ENCODE measurements at places on chromosomes 6 and 20. TPM values are rescaled to one million over a fixed set of nuclear protein-coding genes. Genes with fewer than 3 reads are reported as not detected.

- H3K27ac ChIP-seq = no peak overlapping the region
- DNase-seq = no peak
- H3K4me1 ChIP-seq = no peaks in the 10 kb centered on the region
- H3K27me3 ChIP-seq = peaks cover 39% of the 10 kb centered on the region
- H3K4me3 ChIP-seq = no peak overlapping the region
Measured at GRCh38 chr20:60092729-60093128, 134.5 kb downstream of the CDH26 start.

GRCh38 chr6:43427406-43428111 is at the start of gene ABCC10:
Gene ABCC10 (plus strand): TSS chr6:43427541. CDS start chr6:43427979, 438 bp downstream.
- DNase-seq = peak; percentile 96
- H3K27me3 ChIP-seq = no peaks in the 10 kb centered on the region
- peak within 1 kb of the TSS; percentile 89 for H3K27ac ChIP-seq
- H3K4me1 ChIP-seq = peaks cover 33% of the 10 kb centered on the region

DNA sequence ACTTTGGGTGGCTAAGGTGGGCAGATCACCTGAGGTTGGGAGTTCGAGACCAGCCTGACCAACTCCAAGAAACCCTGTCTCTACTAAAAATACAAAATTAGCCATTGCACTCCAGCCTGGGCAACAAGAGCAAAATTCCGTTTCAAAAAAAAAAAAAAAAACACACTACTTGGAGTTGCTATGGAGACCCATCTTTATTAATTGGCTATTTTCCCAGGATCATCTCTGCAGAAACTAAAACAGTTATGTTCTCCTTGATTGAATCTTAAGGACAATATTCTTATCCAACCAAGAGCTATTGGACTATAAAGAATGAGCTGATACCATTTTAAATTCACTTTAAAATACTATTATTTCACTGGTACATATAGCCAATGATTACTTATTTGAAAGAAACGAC is 14.7 kb downstream of the AKIRIN2 start:
- H3K4me3 ChIP-seq = no peak overlapping the region
- H3K27ac ChIP-seq = no peak overlapping the region
- H3K27me3 ChIP-seq = no peaks in the 10 kb centered on the region
- no peaks in the 10 kb centered on the region for H3K36me3 ChIP-seq
- H3K4me1 ChIP-seq = peaks cover 15% of the 10 kb centered on the region

DNA sequence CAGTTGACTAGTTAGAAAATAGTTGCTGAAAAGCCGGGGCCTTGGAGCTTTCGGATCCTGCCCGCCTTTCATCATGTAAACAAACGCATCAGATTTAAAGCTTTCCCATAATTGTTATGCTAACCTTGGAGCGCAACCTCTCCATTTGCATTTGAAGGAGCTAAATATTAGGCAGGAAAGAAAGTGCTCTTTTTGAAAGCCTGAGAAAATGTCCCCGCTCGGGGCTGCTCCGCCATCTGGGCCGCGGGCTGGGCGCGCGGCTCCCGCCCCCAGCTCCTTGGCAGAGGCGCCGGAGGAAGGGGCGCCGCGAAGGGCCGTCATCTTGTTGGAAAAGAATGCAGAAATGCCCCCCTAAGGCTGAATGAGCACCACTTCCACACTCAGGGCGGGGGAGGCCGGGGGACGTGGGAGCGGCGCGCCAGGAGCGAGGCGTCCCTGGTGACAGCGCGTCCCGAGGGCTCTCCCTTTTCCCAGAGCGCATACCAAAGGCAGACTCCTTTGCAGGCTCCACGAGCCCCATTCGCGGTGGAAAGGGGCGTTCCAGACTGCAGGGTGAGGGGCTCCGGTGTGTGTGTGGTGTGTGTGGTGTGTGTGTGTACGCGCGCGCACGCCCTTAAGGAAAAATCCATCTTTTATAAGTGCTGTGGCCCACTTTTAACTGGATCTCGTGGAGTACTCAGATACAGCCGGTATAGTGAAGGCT is 145.6 kb upstream of the ID4 start:
- H3K27ac ChIP-seq = no peak overlapping the region
- H3K4me3 ChIP-seq = peak overlapping the region; percentile 42
- no peaks in the 10 kb centered on the region for H3K27me3 ChIP-seq
- peaks cover 6% of the 10 kb centered on the region for H3K4me1 ChIP-seq
- DNase-seq = no peak
- no peaks in the 10 kb centered on the region for H3K36me3 ChIP-seq

- H3K27me3 ChIP-seq = no peaks in the 10 kb centered on the region
- no peaks in the 10 kb centered on the region for H3K36me3 ChIP-seq
- H3K27ac ChIP-seq = no peak overlapping the region
- H3K4me3 ChIP-seq = no peak overlapping the region
Measured at GRCh38 chr6:128346569-128346968, 173.8 kb downstream of the PTPRK start.

DNA sequence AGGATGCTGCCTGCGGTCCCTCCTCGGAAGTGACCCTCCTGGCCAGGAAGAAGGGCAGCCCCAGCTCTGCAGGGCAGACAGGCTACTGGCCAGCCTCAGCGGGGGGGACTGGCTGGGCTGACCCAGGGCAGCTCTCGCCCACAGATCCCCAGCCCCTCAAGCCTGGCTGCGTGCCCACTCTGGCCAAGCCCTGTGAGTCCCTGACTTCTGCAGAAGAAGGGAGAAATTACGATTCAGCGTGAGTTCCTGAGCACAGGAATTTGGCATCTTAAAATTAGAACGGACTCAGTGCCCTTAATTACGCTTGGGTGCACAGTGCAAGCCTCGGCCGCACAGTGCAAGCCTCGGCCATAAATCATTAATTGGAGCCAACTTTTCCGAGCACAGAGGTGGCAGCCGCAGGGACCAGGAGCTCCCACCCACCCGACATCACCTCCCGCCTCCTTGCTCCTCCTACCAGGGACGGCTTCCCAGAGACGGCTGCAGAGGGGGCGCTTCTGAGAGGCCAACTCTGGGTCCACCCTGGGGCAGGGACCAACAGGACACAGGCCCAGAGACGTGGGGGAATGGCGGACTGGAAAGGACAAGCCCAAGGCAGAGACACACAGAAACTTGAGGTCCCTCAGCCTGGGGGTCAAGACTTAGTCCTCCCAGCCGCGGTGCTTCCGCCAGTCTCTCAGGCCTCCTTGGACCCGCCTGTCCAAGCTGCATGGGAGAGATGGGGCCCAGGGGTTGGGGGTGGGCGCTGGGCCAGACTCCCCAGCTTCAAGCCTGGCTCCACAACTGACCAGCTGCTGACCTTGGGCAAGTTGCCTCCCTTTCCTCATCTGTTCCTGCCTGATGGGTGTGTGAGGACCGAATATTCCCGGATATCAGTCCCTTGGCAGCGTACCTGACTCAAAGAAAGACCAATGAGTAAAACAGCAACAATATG is 165.4 kb downstream of the TAF4 start:
- no peak overlapping the region for H3K4me3 ChIP-seq
- H3K27me3 ChIP-seq = peaks cover 36% of the 10 kb centered on the region
- no peak overlapping the region for H3K27ac ChIP-seq
- DNase-seq = no peak
- no peaks in the 10 kb centered on the region for H3K4me1 ChIP-seq

GRCh38 chr6:4133941-4134838 is 1.2 kb downstream of the ECI2 start:
- H3K4me1 ChIP-seq = peaks cover 44% of the 10 kb centered on the region
- H3K4me3 ChIP-seq = peak overlapping the region; percentile 79
- peak; percentile 30 for DNase-seq
- H3K27me3 ChIP-seq = no peaks in the 10 kb centered on the region
- peaks cover 33% of the 10 kb centered on the region for H3K36me3 ChIP-seq

DNA sequence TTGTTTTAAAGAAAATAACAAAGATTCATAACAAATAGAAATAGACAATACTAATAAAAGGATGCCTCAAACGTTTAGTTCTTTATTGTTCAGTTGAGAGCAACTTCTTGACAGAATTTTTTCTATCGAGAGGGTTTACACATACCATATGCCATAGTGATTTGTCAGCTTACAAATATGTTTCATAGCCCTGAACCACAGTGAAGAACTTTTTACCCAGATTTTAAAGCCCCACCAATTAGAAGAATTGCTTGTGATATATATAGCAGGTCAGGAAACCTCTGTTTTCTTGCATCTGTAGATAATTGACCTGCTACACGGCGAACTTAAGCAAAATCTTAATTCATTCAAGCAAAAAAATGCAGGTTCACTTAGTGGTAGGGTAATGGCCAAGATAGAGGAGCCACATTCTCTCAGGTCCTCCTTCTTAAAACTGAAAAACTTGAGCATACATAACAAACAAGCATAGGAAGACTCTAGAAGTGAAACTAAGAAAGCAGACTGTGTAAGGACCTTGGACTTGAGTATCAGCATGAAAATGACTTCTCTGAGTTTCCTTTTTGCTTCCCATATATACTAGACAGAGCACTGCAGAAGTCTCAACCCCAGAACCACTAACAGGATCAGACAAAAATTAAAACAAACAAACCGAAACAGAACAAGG is 39.5 kb downstream of the CRISP1 start:
- H3K27me3 ChIP-seq = no peaks in the 10 kb centered on the region
- no peak overlapping the region for H3K27ac ChIP-seq
- no peaks in the 10 kb centered on the region for H3K36me3 ChIP-seq
- H3K4me1 ChIP-seq = no peaks in the 10 kb centered on the region
- no peak overlapping the region for H3K4me3 ChIP-seq
- DNase-seq = no peak

GRCh38 chr6:152062476-152062875 is 255.0 kb downstream of the ESR1 start:
- H3K36me3 ChIP-seq = no peaks in the 10 kb centered on the region
- no peaks in the 10 kb centered on the region for H3K27me3 ChIP-seq
- DNase-seq = no peak
- no peak overlapping the region for H3K4me3 ChIP-seq

DNA sequence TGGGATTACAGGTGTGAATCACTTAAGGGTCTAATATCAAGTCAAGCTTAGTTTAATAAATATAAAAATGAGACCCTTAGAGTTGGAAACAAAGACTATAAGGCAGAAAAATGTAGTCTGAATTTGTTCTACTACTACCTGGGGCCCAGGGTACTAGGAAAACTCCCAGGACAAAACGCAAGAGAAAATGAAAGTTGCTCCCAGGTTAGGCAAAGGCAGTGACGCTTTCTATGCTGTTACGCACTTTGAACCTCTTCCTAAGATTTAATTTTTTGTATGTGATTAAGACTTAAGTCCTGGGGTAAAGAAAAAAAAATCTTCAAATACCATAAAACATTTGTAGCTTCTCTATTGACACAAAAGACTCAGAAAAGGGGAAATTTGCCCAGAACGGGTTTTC is 17.3 kb downstream of the DSP start:
- H3K27ac ChIP-seq = no peak overlapping the region
- H3K36me3 ChIP-seq = peaks cover 51% of the 10 kb centered on the region
- H3K4me3 ChIP-seq = no peak overlapping the region
- H3K4me1 ChIP-seq = peaks cover 14% of the 10 kb centered on the region
- H3K27me3 ChIP-seq = no peaks in the 10 kb centered on the region
- DNase-seq = no peak

DNA sequence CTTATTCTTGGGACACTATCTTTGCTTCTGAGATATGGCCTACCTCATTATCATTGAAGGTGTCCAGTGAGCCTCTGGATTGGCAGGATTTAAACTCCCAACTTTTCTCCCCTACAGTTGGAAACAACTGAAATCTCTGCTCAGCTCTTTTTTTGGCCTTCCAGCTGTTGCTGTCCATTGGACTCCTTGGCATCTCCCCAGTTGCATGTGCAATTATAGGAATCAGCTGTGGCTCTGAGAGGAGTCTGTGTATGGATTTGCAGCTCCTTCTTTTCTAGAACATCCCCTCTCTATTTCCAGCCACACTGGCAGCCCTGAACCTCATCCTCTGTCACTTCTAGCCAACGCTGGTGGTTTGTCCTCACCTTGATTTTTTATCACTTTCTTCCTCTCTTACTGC is 21.2 kb downstream of the RAB22A start:
- DNase-seq = no peak

GRCh38 chr6:107634324-107635056 is 144.6 kb downstream of the SOBP start:
- peaks cover 21% of the 10 kb centered on the region for H3K27me3 ChIP-seq
- H3K4me3 ChIP-seq = peak overlapping the region; percentile 37
- H3K27ac ChIP-seq = no peak overlapping the region

- H3K4me3 ChIP-seq = no peak overlapping the region
- no peak for DNase-seq
- H3K27ac ChIP-seq = no peak overlapping the region
- no peaks in the 10 kb centered on the region for H3K36me3 ChIP-seq
Measured at GRCh38 chr6:144123421-144123820, 26.9 kb upstream of the STX11 start.

- no peaks in the 10 kb centered on the region for H3K4me1 ChIP-seq
- no peaks in the 10 kb centered on the region for H3K27me3 ChIP-seq
- no peak overlapping the region for H3K27ac ChIP-seq
- H3K36me3 ChIP-seq = no peaks in the 10 kb centered on the region
- no peak overlapping the region for H3K4me3 ChIP-seq
- DNase-seq = no peak
Measured at GRCh38 chr6:52255434-52255833, 11.1 kb upstream of the IL17F start.

DNA sequence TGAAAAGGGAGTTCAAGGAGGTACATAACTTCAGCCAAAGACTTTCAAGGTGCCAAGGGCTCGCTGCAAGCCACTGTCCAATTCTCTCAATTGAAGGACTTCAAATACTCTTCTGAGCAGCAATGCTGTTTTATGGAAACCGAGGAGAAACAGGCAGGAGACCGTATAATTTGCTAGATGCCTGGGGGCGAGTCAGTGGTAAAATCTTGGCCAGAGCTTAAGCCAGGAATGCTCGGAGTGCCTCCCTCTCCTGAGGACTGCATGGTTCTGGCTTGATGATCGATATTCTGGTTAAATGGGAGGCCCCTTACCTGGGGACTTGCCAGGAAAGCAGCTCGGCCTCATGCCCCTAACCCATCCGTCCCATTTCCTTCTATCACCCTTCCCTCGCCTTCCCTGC is 35.8 kb upstream of the NOP56 start:
- no peak overlapping the region for H3K4me3 ChIP-seq
- no peaks in the 10 kb centered on the region for H3K27me3 ChIP-seq
- no peaks in the 10 kb centered on the region for H3K4me1 ChIP-seq

DNA sequence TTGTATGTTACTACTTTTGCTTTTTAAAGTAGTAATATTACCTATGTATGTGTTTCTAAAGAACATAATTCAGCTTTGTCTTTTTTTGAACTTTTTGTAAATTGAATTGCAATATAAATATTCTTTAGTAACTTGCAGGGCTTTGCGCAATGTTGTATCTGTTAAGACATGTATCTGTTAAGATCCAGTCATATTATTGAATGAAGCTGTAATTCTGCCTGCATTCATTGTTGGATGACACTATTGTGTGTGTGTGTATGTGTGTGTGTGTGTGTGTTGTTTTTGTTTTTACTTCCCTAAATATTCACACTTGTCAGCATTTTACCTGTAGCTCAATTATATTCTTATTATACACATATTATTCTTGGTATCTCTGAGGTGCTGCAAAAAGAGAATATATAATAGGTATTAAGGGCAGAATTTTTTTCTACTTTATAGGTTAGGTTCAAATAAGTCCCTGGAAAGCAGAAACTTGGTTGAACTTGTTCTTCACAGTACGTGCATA is 164.0 kb downstream of the MEI4 start:
- no peak for DNase-seq
- no peaks in the 10 kb centered on the region for H3K27me3 ChIP-seq
- H3K4me1 ChIP-seq = no peaks in the 10 kb centered on the region
- H3K27ac ChIP-seq = no peak overlapping the region
- no peaks in the 10 kb centered on the region for H3K36me3 ChIP-seq

The TGM2 gene
- total RNA-seq = 46.4 TPM

The GSTA2 gene
- total RNA-seq = not detected

The PGC gene
- 7,987 TPM for total RNA-seq

The ARHGAP40 gene
- total RNA-seq = not detected

The MYLK4 gene
- total RNA-seq = 1.3 TPM

The CARMIL1 gene
- 42.7 TPM for total RNA-seq

The TCP11 gene
- total RNA-seq = not detected

The SLC17A2 gene
- total RNA-seq = not detected

The PPP1R3G gene
- total RNA-seq = 1.3 TPM

The CST5 gene
- not detected for total RNA-seq

The SLC4A11 gene
- total RNA-seq = not detected
